ENCODE measurements at places on chromosomes 2 and 18. TPM values are rescaled to one million over a fixed set of nuclear protein-coding genes. Genes with fewer than 3 reads are reported as not detected.
A peak's percentile ranks its signal among the peaks of the same experiment; 100 is the strongest.

DNA sequence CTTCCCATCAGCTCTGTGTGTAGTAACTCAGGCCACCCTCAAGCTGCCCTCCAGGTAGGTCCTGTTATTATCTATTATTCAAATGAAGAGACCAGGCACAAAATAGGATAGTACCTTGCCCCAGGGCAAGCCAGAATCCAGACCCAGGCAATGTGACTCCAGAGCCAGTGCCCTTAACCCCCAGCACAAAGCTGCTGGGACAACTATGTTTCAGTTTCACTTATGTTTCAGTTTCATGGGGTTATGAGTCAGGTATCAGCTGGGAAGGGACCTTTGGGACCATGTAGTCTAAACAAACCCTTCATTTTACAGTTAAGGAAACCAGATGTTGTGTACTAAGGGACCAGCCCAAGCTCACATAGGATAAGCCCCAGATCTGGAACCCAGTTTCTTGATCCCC is 10.0 kb downstream of the HK2 start:
- DNase-seq: no peak

DNA sequence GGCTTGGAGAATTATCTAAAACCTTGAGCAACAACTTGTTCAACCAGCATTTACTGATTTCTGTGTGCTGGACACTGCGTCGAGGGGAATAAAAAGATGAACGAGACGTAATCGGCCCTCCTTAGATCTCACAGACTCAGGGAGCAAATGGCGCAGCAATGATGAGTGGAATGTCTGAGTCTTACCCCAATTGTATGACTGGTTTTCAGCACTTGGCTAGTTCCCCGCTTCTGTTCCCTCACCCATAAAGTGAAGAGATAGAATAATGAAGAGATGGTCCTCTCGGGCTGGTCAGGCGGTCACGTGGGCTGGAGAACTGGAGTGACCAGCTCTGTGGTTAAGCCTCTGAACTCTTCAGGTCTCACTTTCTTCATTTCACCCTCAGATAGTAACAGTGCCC is 17.3 kb upstream of the GATA6 start:
- DNase-seq: no peak

GRCh38 chr2:85585781-85586105 is 1.5 kb downstream of the VAMP5 start:
- no peak for DNase-seq

DNA sequence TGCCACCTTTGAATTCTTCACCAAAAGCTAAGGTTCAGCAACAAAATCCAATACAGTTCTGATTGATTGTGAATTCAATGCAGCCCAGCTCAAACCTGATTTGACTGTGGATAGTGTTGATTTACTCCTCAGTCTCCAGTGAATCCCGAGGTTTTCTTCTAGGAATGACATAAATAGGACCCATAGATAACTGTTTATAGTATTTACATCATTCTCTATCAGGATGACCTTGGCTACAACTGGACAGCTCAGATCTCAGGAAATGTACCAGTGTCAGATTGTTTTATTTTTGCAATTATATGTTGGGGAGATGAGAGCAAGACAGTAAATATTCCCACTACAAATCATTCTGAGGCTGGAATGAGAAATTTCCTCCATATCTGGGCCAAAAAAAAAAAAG is 21.2 kb downstream of the RBM43 start:
- DNase-seq: no peak

GRCh38 chr2:226669905-226670304 is 129.7 kb downstream of the IRS1 start:
- no peak for DNase-seq

GRCh38 chr2:39667104-39667885 is 1.6 kb downstream of the TMEM178A start:
- DNase-seq: no peak

- DNase-seq: peak; percentile 33
These were observed 47.6 kb upstream of the FAHD2A start for GRCh38 chr2:95354925-95355324.

DNA sequence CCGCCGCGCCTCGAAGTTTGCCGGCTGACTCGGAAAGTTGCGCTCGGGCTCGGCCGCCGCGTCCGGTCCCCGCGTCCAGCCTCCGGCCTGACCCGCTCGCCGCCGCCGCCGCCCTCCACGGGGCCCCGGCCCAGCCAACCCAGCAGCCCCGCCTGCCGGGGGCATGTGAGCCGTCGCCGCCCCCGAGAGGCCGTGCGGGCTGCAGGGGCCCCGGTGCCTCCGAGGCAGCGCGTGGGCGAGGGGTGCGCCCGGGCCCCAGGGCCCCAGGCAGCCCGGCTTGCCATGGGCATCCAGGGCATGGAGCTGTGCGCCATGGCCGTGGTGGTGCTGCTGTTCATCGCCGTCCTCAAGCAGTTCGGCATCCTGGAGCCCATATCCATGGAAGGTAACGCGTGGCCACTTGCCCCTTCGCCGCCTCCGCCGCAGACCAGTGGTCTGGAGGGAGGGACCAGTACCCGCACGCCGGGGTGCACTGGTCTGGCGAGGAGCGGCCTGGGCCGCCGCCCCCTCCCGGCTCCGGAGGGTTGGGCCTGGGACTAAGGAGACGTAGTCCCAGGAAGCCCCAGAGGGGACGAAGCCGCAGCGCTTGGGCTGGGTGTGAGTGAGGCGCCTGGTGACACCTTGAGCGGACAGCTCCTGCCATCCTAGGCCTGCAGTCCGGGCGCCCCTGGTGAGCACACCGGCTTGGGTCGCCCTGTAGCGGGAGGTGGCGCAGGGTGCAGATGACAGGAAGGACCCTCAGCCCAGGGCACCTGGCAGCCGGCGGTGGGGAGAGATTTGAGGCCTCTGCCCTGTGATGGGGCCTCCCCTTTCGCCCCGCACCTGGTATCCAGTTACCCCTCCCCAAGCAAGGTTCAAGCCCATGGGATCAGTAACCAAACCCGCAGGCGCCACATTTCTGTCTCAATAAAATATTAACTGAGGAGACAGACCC is 49.9 kb downstream of the KCNIP3 start:
- DNase-seq: peak; percentile 61

- no peak for DNase-seq
These were observed 21.4 kb downstream of the MGAT4A start for GRCh38 chr2:98709535-98709934.

GRCh38 chr18:29034113-29034856 is 857.4 kb upstream of the CDH2 start:
- no peak for DNase-seq

DNA sequence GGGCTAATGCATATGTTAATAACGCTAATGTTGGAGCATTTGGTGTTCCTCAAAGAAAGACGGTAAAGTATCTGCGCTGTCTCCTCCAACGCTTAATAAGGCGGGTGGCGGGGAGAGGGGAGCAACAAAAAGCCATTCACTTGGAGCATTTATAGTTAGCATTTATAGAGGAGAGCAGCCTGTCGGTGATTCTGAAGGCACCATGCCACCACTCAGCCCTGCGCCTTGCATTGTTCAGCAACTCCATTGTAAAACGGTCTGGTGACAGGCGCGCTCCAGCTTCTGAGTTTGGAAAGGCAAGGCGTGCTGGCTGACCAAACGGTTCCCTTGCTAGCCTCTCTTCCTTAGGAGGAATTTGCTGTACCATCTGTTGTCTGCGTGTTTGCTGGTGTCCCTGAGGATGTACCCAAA is 83.9 kb downstream of the LYPD1 start:
- no peak for DNase-seq

DNA sequence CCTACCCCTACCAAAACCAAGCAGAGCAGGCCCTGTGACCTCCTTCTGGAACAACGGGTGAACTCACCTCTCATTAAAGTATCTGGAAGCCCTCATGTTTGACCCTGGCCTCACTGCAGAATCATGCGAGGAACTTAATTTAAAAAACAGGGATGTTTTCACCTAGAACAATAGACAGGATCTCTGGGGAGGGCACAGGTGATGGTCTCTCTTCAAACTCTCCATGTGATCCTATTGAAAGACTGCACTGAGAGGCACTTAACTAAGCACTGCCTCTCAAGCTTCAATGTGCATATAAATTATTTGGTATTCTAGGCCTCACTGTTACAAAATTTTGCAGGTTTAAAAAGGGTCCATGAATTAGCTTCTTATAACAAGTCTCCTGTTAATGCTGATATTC is 7.5 kb downstream of the ZNF519 start:
- DNase-seq: no peak

GRCh38 chr2:109523121-109523520 is 90.6 kb downstream of the SEPTIN10 start:
- no peak for DNase-seq

DNA sequence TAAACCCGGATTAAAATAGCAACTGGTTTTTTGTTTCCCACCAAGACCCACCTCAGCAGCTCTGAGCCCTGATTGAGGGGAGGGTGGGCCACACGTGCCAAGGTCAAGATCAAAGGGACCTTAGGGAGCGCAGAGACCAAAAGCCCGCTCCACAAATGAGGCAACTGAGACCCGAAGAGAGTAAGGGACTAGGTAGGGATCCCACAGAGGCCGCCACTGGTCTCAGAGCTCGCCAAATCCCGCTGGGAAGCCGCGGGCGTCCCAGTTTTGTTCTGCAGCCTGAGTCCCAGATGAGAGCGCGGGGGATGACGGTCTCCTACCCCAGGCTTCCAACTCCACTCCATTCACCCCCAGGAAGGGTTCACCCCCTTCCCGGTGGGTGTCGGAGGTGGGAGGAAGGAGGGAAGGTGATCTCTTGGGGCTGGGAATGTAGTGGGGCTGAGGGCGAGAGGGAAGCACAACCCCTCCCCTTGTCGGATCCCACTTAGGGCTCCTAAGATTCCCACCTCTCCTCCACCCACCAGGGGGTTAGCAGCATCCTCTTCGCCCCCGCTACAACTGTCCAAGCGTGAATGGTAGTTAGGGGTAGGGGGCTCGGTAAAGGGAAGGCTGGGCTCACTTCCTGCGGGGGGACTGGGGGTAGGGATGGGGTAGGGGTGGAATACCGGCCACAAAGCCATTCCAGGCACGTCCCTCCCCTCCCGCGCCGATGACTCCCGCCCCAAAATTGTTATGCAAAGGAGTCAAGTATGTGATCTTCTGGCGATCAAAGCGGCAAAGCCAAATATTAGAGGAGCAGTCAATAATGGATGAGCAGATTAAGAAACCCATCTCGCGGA is 7.3 kb upstream of the EN1 start:
- DNase-seq: no peak

- DNase-seq: no peak
These were observed 35.1 kb upstream of the MTX2 start for GRCh38 chr2:176234156-176234555.

- DNase-seq: peak; percentile 78
These were observed 52.5 kb upstream of the MCFD2 start for GRCh38 chr2:46967990-46968647.

GRCh38 chr2:109660046-109660860 is 46.1 kb downstream of the SOWAHC start:
- DNase-seq: no peak

Gene RAD51AP2
- total RNA-seq: not detected

Gene CGREF1
- 4.1 TPM for total RNA-seq

Gene UCN
- total RNA-seq: 2.4 TPM

Gene SPR
- total RNA-seq: 14.4 TPM

Gene EXOC6B
- 49.9 TPM for total RNA-seq

Gene ZNF638
- 211 TPM for total RNA-seq

Gene FBLN7
- total RNA-seq: 2.3 TPM

Gene PROC
- not detected for total RNA-seq

Gene GALNT13
- 0.49 TPM for total RNA-seq

Gene IMPA2
- total RNA-seq: 15.8 TPM

Gene REG3G
- not detected for total RNA-seq

Gene CEP76
- total RNA-seq: 5.4 TPM
